ENCODE measurements at places on chromosomes 12 and 14.

- no peak for DNase-seq
Observed at GRCh38 chr12:124368421-124369032, 73.6 kb downstream of the RFLNA start.

DNA sequence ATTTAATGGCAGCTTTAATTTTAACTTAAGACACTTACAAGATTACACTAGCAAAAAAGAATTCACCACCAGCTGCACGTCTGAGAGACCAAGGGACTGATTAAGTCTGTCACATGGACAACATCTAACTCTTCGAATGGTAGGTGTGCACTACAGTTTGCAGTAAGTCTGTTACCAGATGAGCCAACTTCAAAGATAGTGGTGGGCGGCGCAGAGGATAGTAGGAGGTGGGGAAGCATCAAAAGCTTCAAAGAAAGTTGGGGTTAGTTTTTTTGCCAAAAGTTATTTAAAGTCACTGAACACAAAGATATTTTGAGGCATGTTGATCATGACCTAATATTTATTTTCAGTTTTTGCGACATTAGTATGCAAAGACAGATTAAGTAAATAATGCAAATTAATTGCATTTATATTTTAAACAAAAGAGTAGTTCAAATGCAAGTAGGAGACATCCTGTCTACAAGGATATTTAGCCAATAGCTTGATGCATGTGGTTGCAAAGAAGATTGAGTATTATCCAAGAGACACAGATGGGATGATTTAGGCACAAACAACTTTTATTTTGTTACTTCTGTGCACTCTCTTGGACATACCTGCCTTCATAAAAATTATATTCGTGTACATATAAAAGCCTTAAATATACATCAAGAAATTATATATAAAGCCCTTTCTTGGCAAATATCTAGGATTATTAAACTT is 327.7 kb downstream of the BMP4 start:
- no peak for DNase-seq

DNA sequence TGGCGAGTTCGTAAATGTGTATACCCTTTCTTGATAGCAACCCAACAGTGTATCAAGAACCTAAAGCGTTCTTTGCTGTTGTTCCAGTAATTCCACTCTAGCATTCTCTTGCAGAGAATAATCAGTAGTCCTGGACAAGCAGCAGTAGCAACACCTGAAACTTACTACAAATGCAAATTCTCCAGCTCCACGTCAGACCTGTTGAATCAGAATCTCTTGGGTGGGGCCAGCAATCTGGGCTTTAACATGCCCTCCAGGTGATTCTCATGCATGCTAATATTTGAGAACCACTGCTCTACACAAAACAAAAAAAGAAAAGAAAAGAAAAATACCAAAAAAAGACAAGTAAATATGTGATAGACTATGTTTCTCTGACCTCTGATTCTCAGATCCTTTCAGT is 10.1 kb downstream of the PTGDR start:
- DNase-seq, result no peak

- DNase-seq, result peak; percentile 40
Observed at GRCh38 chr14:106586098-106586704, 1059.8 kb downstream of the TMEM121 start.

DNA sequence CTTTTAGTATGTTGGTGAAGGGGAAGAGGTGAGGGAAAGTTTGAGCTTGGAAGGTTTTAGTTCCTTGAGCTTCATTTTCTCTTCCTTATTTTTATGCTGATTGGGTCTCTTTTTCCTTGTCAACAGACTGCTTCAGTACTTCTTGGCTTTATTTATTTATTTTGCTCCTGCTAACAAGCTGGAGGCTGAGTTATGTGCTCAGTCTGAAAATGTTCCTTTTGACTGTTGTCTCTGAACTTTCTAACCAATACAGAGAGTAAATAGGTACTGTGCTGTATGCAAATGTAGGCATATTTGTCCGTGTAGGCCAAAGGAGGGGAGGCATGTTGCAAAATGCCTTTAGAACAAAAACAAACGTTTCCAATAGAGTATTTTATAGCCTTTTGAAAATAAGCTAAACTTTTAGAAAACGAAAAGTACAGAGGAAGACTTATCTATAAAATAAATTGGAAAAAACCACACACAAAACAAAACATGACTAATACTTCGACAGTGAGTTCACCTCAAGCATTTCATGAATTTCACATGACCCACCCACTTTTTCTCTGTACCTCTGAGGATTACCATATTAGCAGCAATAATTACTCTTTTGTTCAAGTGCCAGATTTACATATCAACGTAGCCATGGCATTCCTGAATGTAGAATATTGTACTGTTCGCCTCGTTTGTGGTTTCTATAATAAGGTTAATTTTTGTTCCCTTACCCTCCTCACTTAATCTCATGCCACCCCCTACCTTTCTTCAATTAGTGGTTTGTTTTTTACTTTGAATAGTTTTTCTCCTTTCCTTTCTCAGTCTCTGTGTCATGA is 4.7 kb upstream of the CREBL2 start:
- no peak for DNase-seq

DNA sequence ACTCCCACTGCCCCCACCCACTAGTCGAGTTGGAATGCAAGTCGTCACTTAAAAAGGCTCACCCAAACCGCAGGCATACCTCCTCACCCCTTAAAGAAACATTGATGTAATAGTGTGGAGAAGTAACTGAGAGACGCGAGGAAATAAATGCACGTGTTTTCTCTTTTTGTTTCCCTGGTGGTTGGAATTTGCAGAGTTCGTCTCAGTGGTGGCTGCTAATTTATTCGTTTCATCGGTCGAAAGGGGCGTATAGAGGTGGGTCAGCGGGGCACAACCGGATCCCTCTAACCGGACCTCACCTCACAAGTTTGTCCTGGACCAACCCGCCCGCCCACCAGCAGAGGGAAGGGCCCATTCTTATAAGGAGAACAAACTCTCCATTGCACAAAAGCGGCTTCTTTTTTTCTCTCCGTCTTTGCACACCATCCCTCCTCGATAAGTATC is 5.0 kb upstream of the NPAS3 start:
- no peak for DNase-seq

DNA sequence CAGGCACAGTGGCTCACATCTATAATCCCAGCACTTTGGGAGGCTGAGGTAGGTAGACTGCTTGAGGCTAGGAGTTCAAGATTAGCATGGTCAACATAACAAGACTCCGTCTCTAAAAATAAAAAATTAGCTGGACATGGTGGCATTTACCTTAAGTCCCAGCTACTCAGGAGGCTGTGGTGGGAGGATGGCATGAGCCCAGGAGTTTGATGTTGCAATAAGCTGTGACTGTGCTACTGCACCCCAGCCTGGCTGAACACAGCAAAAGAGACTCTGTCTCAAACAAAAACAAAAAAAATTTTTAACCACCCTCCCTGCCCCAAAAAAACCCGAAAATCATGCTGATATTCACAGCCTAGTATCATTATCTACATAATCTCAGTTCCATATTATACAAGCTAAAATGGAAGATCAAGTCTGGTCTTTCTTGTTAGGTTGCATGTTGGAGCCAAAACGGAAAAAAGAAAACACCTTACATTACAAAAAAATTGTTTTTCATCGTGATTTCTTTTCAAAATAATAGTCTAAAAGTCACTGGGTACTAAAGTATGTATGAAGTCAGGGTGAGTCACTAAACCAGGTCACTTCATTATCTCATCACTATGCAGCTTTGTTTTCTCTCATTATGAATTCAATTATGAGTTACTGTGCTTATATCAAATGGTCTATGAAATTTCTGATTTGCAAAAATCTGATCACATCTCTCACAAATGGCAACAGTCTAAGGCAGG is 13.8 kb downstream of the GXYLT1 start:
- DNase-seq, result no peak

GRCh38 chr12:59570145-59570544 is 25.7 kb upstream of the SLC16A7 start:
- DNase-seq, result no peak

DNA sequence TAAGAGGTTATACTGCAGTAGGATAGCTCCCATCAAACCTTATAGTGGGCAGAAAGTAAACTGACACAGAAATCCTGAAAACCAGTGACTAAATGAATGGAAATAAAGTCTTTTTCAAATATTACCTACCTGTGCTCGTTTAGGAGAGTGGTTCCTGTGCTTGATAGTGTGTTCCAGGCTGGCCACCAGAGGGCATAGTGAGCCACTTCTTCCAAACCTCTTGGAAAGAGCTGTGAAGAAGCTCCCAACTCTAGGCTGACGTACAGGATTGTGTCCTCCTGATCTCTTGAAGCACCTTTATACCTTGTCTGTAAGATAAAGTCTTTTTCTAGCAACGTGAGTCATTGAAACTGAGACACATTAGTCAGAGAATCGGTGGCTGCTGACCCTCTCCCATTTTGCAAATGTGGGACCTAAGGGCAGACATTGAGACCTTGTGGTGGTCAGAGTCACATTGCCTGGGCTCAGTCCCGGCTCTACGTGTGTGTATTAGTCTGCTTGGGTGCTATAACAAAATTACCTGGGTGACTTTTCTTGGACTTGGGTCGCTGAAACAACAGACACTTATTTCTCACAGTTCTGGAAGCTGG is 17.6 kb downstream of the TDP1 start:
- peak; percentile 74 for DNase-seq

DNA sequence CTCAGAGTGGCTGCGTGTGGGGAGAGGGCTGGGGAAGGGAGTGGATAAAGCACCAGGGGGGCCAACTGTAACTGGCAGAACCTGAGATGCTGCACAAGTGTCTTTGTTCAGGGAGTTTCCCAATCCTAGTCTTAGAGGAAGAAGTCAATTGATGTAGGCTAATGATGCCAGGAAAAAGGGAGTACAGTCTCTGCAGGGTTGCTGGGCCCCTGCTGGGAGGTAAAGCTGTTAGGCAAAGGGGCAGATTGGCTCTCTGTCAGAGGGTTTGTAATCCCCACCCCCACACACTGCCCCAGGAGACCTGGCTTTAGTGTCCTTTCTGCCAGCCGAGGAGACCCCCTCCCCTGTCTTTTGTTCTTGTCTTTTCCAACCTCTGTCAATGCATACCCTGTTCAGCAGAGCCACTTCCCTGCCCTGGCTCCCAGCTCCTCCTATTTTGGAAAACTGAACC is 178.4 kb downstream of the KCNA5 start:
- peak; percentile 100 for DNase-seq

GRCh38 chr14:58082011-58082410 is 70.0 kb downstream of the ARMH4 start:
- DNase-seq, result no peak

DNA sequence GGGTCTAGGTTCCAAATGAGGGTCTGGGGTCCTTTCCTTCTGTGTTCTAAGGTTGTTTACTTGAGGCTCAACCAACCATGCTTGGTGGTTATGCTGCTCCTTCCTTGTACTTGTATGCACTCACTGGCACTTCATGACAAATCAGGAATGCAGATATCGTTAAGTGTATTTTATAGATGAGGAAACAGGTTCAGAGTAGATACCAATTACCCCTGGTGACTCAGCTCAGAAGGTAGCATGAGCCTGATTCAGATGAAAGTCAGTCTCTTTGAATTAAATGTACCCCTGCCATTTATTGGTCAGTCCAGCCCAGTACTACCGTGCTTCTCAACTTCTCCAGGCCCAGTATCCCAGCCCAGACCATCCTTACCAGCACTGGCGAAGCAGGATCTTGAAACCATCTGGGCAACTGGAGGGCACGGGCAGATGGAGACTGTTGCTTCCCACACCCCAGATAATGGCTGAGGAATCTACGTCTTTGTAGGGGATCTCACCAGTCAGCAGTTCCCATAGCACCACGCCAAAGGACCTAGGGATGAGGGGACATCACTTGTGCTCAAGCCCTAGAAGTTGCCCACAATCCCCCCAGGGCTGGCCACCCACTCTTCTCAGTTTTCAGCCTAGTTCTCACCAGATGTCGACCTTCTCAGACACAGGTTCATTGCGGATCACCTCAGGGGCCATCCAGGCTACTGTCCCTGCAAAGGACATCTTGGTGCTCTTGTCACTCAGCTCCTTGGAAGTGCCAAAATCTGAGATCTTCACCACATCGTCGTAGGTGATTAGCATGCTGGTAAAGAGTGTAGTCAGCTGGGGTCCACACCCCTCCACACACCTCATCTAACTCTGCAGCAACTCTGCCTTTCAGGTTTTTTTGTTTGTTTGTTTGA is 14.3 kb downstream of the MAP3K12 start:
- DNase-seq, result no peak

GRCh38 chr14:87492561-87492960 is 500.4 kb downstream of the GALC start:
- no peak for DNase-seq

- DNase-seq, result peak; percentile 13
Observed at GRCh38 chr14:67582061-67582460, 18.0 kb downstream of the PIGH start.

DNA sequence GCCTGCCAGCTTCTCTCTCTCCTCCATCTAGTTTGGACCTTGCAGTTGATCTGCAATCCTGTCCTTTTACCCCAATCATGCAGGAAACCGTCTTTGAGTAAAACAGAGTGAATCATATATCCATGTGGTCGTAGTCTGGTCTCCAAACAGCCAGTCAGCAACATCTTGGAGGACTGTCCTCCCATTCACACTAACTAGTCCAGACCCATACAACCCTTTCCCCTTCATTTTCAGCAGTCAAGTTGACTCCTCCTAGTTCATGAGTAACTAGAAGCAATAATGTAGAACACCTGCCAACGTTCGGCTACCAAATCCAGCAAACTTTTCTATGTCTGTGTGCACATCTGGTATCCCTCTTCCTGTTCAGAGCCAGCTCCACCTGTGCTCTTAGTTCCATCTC is 10.8 kb upstream of the BIN2 start:
- no peak for DNase-seq

- DNase-seq, result no peak
Observed at GRCh38 chr12:29054858-29055663, 94.0 kb upstream of the FAR2 start.

DNA sequence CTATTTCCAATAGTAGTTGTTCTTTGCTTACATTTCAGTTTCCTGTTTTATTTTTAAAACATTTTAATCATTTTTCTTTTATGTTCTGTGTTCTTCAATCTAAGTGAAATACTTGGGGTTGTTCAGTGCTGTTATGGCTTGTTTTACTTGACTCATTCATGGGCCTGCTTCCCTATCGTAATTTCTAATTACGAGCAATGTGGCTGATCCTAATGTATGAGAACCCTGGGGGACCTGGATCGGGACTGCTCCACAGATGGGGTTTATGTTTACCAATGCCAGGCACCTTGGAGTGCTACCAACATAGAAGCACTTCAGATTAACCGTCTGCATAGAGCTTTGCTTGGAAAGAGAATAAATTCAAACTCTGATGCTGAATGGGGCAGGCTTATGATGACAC is 29.8 kb downstream of the TECPR2 start:
- peak; percentile 12 for DNase-seq

DNA sequence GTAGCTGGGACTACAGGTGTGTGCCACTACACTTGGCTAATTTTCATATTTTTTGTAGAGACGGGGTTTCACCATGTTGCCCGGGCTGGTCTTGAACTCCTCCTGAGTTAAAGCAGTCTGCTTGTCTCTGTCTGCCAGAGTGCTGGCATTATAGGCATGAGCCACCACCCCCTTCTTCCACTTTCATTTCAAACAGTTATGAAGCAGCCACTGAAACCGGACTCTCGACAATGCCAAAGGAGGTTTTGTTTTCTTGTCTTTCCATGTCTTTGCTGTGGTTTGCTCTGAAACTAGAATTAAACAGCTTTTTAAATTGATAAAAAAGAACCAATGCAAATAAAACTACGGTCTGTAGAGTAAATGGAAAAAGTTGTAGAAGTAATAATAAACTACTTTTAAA is 30.4 kb downstream of the RAP1B start:
- no peak for DNase-seq
